ENCODE measurements at places on chromosomes 5 and 9.
A peak's percentile ranks its signal among the peaks of the same experiment; 100 is the strongest.

GRCh38 chr5:160245506-160246086, 16.3 kb downstream of the FABP6 start:
- no peak for DNase-seq

DNA sequence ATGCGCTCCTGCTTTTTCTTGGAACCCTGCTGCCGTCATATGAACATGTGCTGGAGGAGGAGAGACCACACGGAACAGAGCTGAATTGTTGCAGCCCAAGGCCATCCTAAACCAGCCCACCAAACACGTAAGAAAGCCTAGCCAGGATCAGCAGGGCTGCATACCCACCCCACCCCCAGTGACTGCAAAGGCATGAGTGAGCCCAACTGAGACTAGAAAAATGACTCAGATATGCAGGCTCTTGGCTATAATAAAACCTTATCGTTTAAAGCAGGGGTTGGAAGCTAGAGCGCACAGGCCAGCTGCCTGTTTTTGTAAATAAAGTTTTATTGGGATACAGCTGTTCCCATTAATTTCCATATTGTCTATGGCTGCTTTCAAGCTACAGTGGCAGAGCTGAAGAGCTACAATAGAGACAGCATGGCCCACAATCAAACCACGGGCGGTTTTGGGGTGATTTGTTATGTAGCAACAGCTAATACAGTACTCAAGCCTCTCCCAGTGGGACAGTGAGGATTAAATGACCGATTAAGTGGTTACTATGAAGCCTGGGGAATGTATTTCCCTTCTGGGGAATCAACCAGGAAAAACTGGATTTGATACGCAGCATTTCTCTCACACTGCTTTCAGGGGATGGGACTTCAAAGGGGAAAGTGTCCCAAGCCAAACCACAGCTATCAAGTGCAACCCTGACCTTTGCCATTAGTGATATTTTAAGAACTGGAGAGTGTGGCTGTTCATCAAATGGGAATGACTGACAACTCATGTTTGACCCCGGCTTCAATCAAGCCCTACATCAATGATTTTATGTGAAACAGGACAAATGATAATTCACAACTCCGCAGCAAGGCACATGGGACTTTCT, 6.3 kb downstream of the SHB start:
- DNase-seq: no peak

- no peak for DNase-seq
Measured at GRCh38 chr5:38048400-38048799, 208.6 kb upstream of the GDNF start.

- DNase-seq: no peak
Measured at GRCh38 chr5:35115920-35116319, 68.2 kb upstream of the AGXT2 start.

GRCh38 chr5:74685979-74686631, 1.1 kb downstream of the HEXB start:
- DNase-seq: peak; percentile 16

- DNase-seq: no peak
Measured at GRCh38 chr9:643966-644365, 197.5 kb upstream of the DMRT1 start.

- DNase-seq: no peak
Measured at GRCh38 chr9:106620866-106621265, 242.1 kb upstream of the ZNF462 start.

- no peak for DNase-seq
Measured at GRCh38 chr9:87620731-87621322, 105.1 kb upstream of the CTSL start.

GRCh38 chr5:165209101-165209727, 1703.8 kb downstream of the MAT2B start:
- no peak for DNase-seq

DNA sequence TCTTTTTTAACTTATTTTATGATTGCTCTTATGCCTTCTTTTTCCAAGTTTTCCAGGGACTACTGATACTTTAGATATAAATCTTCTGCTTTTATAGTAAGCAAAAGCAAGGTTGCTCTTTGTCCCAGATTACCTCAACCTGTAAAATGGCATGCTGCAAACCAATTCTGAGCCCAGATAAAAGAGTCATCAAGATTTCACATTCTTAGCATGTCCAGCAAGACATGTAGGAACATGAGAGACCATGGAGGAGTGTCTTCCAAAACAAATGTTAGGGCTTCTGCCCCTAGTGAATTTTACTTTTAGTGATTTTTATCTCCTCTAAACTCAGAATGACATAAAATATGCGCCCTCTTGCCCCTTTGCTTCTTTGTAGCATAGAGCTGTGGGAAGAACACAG, 7.0 kb upstream of the CDC20B start:
- no peak for DNase-seq

DNA sequence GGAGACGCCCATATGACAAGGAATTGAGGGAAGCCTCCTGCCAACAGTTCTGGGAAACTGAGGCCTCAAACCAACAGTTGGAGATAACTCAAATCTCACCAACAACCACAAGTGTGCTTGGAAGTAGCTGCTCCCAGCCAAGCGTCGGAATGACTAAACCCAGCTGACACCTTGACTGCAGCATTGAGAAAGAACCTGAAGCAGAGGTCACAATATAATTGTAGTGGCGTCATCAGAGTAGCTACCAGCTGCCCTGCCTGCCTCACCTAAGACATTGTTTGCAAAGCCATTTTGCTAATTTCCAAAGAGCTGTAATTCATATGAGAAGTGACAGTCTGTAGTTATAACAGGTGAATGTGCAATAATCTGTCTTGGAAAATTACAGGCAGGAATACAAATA, 40.8 kb upstream of the ANKRD31 start:
- DNase-seq: no peak

- DNase-seq: no peak
Measured at GRCh38 chr5:56908942-56909293, 478 bp upstream of the SETD9 start.

GRCh38 chr9:7844242-7844641, 44.7 kb upstream of the DMAC1 start:
- peak; percentile 12 for DNase-seq

- no peak for DNase-seq
Measured at GRCh38 chr5:40485021-40485998, 194.4 kb upstream of the PTGER4 start.

DNA sequence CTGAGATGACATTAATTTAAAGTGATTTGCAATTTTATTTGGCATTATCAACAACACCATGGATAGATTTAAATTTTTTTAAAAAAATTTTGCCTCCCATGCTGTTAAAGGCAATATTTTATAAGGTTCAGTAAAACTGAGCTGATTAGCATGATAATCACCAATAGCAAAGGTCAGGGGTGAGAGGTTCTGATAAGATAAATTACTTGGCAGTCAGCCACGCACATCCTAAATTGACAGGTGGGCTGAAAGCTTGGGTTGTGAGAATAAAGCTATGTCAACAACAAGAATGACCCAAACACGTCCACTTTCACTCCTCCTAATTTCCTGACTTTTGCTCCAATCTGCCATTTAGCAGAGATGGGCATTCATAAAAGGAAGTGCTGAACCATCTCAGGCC, 127.1 kb downstream of the LHFPL2 start:
- no peak for DNase-seq

- no peak for DNase-seq
Measured at GRCh38 chr9:126721564-126721981, 83.3 kb upstream of the ZBTB43 start.

DNA sequence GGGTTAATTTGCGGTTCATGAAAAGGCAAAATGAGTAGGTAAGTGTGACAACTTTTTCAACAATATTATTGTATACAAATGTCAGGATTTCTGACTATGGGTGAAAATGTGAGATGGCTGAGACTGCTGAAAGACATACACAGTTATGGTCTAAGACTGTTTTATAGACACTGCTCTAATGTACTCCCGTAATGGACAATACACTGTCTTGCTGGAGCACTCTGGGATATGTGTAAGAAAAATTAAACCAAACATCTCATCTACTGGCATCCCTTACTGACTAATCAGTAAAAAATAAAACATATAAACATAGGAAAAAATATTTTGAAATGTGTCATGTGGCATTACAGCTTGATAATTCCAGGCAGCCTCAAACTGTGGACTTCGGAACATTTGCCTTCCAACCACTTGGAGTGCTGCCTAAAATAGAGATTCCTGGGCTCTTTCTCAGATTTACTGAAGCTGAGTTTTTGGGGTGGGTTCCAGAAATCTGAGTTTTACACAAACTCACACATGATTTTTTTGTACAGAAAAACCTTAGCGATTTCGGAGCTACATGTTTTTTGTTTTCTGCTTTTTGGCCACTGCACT, 233.9 kb upstream of the TBCA start:
- no peak for DNase-seq

- no peak for DNase-seq
Measured at GRCh38 chr5:167953151-167953798, 338.2 kb upstream of the WWC1 start.

- no peak for DNase-seq
Measured at GRCh38 chr5:6886866-6887265, 173.6 kb downstream of the TENT4A start.

DNA sequence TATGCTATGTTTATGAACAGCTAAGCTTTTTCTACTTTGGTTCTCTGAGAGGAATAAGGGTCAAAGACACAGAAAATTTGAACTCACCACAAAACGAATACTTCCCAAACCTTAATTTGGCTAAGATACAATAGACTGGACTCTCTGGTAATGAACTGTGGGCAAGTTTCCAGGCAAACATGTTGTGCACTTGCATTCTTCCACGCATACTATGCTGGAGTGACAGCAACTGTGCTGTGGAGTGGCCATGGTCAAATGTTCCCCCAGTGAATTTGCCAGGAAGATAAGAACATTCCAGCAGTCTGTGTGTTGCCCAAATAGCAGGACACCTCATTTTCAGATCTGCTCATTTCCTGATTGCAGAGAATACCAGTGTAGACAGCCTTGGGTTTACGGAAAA, 275.3 kb upstream of the IL12B start:
- no peak for DNase-seq
